ENCODE measurements at places on chromosomes 1 and 21.

DNA sequence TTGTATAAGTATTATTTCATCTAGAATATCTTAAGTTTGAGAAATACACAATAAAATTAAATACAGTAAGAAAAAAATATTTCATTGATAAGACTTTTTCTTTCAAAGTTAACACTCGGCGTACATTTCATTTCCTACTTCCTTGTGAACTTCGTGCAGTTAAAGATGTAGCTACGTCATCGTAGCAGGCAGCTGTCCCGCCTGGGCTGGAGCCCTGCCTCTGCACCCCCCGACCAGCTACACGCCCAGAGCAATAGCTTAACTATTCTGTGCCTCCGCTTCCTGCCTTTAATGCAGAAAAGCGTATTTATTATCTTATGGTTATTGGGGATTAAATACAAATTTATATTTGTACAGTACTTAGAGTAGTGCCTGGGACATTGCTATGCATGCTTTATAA lies 53.5 kb downstream of the CLSTN1 start:
- DNase-seq, result no peak

DNA sequence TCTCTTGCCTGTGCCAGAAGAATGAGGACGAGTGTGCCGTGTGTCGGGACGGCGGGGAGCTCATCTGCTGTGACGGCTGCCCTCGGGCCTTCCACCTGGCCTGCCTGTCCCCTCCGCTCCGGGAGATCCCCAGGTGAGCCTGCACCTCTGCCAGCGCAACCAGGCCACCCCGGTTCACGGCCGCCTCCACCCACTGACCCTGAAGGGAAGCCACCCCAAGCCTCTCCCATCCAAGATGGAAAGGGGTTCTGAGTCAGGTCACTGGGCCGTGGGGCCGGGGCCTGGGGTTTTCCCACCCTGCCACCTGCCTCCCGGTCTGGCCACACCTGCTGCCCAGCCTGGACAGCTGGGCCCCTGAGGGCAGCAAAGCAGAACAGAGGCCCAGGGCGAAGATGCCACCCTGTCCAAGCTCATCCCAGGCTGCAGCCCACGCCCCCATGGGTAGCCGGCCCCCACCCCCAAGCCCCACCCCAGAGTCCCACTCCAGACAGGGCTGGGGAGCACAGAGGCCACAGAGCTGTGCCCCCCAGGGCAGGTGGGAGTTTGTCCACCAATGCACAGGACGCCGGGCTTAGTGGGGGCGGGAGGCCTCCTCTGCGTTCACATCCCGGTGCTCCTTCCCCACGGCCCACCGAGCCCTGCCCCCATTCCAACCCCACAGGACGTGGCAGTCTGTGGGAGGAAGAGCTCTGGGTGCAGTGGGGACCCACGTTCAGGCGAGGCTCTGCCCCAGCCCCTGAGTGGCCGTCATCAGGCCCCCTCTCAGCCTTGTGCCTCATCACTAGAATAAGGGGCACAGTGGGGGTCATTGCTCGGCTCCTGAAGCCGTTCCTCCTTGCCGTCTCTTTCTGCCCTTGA lies 5.6 kb downstream of the AIRE start:
- DNase-seq, result no peak

- no peak for DNase-seq
Measured at GRCh38 chr21:46049890-46050667, 47.8 kb upstream of the COL6A2 start.

- DNase-seq, result peak; percentile 23
Measured at GRCh38 chr21:36545776-36546511, 66.0 kb upstream of the CLDN14 start.

GRCh38 chr1:190169311-190170067 lies 308.2 kb downstream of the BRINP3 start:
- peak; percentile 72 for DNase-seq

GRCh38 chr1:178643831-178644230 lies 81.2 kb upstream of the RALGPS2 start:
- DNase-seq, result no peak

- peak; percentile 69 for DNase-seq
Measured at GRCh38 chr1:111747282-111747734, 8.1 kb upstream of the INKA2 start.

GRCh38 chr1:201766131-201766866 lies 62.7 kb upstream of the IPO9 start:
- peak; percentile 97 for DNase-seq

DNA sequence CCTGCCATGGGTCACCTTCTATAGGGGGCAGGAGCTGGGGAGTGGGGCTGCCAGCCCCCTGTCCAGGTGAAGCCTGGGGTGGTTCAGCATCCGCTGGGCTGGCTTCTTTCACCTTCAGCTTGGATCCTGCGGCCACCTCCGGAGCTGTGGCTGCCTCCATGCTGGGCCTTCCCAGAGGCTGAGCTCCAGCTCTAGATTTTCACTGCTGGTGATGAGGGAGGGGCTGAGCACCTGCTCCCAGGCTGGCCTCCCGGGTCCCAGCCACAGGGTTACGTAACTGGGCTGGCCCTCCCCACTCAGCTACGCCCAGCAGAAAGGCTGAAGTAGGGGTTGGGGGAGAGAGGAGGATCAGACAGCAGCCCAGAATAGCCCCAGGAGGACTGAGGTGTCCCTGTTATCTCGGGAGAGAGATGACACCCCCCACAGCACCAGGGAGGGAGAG lies at the start of gene MYBPHL:
Gene MYBPHL, minus strand, starts transcription at position 180 of the 442 bp plus-strand sequence. Its CDS starts 20 bp downstream, at position 160.
- no peak for DNase-seq

- no peak for DNase-seq
Measured at GRCh38 chr1:94438692-94439276, 20.6 kb downstream of the ABCD3 start.

DNA sequence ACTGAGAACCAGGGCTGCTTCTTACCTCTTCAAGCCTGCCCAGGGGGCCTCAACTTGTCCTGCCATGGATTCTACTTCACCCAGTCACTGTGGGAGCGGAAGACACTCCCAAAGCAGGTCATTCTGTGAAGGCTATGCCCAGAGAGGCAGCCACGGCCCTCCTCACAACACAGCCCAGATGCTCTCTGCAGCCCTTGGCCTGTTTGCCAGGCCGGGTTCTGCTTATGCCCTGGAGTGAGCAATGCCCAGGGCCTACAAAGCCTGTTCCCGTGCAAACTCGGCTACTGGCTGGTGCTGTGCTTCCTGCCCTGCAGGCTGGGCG lies 33.8 kb upstream of the SLC30A1 start:
- DNase-seq, result no peak

GRCh38 chr1:48202030-48202752 lies 20.3 kb upstream of the SLC5A9 start:
- peak; percentile 97 for DNase-seq

GRCh38 chr1:189033169-189033568 lies 1444.5 kb downstream of the BRINP3 start:
- no peak for DNase-seq

DNA sequence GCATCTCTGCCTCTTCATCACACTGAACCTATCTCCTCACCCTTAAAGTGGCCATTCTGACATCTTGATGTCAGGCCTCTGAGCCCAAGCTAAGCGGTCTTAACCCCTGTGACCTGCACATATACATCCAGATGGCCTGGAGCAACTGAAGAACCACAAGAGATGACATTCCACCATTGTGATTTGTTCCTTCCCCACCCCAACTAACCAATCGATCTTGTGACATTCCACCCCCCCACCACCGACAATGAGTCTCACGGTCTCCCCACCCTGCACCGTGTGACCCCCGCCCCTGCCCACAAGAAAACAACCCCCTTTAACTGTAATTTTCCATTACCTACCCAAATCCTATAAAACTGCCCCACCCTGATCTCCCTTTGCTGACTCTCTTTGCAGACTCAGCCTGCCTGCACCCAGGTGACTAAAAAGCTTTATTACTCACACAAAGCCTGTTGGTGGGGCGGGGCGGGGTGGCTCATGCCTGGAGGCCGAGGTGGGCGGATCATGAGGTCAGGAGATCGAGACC lies 21.0 kb upstream of the PINK1 start:
- DNase-seq, result no peak

DNA sequence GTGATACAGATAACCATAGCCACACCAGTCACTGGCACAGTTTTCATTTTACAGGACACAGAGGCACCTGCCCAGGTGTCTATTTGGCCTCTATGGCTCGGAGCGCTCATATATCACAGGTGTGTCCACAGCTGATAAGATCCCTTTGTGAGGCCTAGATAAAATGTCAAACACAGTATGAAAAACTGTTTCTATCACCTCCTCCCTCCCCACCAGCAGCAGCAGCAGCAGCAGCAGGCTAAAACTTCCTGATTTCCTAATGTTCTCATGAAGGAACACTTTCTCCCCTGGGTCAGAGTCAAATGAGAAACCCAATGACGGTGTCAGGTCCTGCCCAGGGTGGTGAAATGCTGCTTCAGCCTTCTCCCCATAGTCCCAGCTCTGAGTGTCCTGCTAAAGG lies 24.4 kb downstream of the ELAPOR1 start:
- no peak for DNase-seq

GRCh38 chr1:53362851-53363642 lies 35.2 kb upstream of the LRP8 start:
- DNase-seq, result no peak

GRCh38 chr1:47927165-47927564 lies 70.0 kb downstream of the TRABD2B start:
- no peak for DNase-seq

Measured in fibroblast of skin of abdomen (primary cell).